Stimulated activated CD4-positive, alpha-beta T cell treated with anti-CD3 and anti-CD28 coated beads, Interleukin-15, amount 100 ng/mL, for 48 hours (primary cell): ENCODE measurements at places on chromosomes 2 and 18.

GRCh38 chr2:171762879-171763573 is 75.8 kb downstream of the DYNC1I2 start:
- no peak for DNase-seq

GRCh38 chr18:57627488-57627887 is 5.9 kb upstream of the NARS1 start:
- DNase-seq, result no peak

- DNase-seq, result no peak
Measured at GRCh38 chr2:88481691-88482336, 29.3 kb upstream of the FOXI3 start.

- no peak for DNase-seq
Measured at GRCh38 chr2:217802266-217802665, 200.5 kb downstream of the TNS1 start.

DNA sequence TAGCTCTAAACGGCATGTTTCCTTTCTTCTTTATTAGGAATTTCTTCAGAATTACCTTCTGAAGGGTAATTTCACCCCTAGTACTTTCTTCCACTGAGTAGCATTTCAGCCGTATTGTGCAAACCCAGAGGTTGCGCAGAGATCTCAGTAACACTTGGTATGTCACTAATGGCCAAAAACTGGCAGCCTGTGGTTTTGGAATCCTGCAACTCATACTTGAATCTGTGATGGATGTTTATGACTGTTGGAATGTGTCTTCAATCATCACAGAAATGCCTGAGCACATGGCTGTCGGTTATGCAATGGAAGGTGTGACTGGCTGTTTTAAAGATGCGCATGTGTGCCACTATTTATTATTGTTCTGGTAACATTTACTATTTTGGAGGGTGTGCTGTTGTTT is 100.0 kb downstream of the COLEC12 start:
- no peak for DNase-seq

DNA sequence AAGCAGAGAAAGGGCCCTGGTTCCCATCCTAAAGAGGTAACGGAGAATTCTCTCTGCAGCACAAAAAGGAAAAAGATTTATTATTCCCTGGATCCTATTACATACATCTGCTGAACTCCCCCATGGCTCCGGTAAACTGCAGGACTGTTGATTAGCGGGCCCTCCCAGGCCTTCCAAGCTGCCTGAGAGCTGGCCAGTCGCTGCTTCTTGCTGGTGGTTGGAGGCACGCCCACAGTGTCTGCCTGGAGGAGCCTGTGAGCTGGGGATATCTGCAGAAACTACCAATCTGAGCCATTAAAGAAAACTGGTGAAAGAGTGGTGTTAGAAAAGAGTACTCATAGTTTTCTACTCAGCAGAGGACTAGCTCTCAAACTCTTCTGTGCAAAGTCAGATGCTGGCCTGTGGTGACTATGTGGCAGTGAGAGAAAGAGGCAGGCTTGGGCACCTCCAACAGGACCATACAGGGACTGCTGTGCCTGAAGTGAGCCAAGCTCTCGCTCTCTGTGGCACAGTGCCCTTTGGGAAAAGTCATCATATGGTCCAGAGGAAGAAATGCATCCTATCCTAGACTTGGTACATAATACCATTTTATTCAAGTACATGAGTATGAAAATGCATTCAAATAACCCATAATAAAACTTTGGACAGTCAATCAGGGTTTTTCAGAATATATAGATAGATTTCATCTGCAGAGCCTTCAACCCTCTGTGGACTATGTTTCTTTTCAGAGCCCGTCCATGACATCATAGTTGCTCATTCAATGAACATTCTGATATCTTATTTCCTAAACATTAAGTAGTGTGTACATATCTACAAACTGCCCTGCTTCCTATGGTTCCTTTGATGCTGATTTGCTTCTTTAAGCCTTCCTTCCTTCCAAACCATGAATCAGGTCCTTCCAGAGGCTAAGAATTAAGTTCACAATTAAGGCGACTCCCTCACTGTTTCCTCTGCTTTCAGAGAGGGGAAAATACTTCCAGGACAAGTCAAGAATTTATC is 242.0 kb upstream of the LYPD1 start:
- no peak for DNase-seq

DNA sequence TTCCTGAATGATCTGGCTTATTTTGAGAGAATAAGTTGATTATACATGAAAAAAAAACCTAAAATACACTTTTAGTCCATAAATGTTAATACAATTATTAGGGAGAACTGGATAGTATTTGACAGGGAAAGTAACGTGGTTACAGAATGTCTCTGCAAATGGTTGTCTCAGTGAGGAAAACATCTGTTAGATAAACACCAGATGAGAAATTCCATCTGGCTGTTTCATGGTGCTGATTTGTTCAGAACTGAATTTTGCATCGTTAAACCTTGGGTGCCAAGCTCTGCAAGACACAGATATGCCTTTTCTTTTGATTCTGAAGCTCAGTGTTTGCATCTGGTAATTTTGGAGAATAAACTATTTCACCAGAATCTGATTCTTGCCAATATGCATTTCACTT is 90.4 kb downstream of the SCN3A start:
- no peak for DNase-seq

GRCh38 chr2:217215877-217216276 is 356.0 kb upstream of the TNP1 start:
- DNase-seq, result no peak

- DNase-seq, result no peak
Measured at GRCh38 chr2:217958884-217959225, 43.9 kb downstream of the TNS1 start.

DNA sequence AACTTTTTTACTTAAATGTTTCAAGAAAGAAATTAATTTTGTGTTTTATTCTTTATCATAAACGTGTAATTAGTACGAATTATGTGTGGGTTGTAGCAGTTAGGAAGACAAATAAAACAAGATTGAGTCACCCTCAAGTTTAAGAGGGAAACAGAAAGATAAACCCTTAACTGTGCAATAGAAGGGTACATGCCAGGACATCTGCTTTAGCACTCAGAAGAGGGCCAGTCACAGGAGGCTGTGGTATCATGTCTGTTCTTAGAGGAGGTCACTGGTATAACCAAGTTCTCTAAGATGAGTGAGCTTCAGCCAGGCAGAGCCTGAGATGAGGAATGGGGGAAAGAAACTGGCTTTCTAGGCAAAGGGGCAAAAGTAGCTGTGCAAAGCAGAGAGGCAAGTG is 42.4 kb upstream of the GRHL1 start:
- DNase-seq, result no peak

- no peak for DNase-seq
Measured at GRCh38 chr2:26347286-26347865, 787 bp upstream of the ADGRF3 start.

DNA sequence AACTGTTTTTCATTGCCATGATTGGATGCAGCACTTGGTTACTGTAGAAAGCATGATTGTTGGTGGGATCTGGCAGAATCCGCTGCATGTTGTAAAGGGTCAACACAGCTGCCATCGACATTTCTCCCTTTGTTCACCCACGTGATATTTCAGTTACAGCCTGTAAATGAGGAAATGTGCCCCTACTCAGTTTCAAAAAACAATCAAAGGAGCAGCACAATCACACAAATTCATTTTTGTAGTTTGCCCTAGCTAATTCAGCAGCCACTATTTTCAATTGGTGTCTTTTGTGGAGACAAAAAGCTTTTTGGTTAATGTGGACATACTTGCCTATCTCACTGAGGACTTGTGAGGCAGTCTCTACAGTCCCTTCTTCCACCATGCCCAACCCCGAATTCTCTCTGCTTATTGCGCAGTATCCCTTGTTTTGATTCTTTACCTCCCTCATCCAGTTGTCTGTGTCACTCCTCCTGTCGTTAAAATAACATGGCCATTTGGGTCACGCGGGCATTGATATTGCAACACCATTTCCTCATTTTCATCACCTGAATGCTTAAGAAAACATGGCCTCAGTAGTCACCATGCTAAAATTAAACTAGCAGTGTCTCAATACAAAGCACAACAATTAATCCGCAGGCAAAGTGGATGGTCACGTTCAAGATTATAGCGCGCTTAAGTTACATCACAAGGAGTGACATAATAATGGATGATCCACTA is 6.4 kb upstream of the PROC start:
- no peak for DNase-seq

DNA sequence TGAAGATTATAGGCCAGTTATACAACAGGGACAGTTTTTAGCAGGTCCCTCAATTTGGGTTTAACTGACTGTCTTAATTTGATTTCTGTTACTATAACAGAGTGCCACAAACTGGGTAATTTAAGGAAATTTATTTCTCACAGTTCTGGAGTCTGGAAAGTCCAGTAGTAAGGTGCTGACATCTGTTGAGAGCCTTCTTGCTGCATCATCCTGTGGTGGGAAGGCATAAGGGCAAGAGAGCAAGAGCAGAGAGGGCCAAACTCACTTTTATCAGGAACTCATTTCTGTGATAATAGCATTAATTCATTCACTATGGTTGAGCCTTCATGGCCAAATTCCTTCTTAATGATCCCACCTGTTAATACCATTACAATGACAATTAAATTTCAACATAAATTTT is 36.5 kb downstream of the DIS3L2 start:
- no peak for DNase-seq

GRCh38 chr18:58362829-58363271 is 266.0 kb downstream of the ALPK2 start:
- DNase-seq, result no peak

DNA sequence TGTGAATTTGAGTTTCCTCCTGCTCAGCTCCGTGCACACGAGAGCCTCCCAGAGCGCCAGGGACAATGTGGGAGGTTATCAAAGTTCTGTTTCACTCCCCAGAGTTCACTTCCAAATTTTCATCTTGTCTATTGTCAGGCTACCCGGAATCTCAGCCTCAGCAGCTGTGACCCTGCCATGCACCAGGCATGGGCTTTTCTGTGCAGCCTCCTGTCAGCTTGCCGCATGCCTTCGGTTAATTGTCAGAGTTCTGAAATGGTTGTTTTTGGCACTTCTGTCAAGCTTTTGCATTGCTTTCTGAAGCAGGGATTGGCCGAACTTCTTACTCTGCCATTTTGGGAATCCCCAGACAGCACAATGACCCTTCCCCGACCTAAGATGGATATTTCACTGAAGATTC is 60.4 kb downstream of the SH3YL1 start:
- no peak for DNase-seq

GRCh38 chr18:32454593-32454992 is 16.1 kb downstream of the GAREM1 start:
- DNase-seq, result no peak

- DNase-seq, result no peak
Measured at GRCh38 chr2:28134857-28135256, 244.3 kb downstream of the BABAM2 start.

- DNase-seq, result no peak
Measured at GRCh38 chr2:190882856-190883582, 2.4 kb downstream of the GLS start.

DNA sequence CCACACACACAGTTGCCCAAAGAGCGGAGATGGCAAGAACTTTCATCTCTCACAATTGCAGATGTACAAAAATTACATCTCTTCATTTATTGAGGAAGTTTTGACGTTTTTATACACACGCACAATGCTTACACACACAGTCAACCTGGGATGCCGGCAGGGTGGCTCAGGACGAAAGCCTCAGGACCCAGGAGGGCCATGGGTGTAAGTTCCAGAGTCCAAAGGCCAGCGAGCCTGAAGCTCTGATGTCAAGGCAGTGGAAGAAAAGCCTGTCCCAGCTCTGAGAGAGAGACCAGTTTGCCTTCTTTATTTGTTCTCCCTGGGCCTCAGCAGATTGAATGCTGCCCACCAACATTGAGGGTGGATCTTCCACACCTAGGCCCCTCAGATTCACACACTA is 10.1 kb downstream of the AMER3 start:
- DNase-seq, result no peak

- DNase-seq, result no peak
Measured at GRCh38 chr2:109084341-109084740, 44.7 kb upstream of the SH3RF3 start.

GRCh38 chr2:37378411-37378810 is 34.0 kb downstream of the QPCT start:
- no peak for DNase-seq

DNA sequence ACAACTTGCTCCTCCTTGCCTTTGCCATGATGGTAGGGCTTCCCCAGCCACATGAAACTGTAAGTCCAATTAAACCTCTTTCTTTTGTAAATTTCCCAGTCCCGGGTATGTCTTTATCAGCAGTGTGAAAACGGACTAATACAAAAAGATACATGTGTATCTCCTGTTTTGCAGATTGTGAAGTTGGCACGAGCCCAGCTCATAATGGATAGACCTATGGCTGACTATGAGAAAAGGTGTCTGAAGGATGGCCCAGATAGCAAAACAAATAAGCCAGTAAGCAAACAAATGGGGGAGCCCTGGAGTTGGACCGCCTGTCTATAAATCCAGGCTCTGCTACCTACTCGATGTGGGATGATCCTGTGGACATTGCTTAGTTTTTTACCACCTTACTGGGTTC is 15.5 kb upstream of the PRKCE start:
- DNase-seq, result no peak

GRCh38 chr2:68837861-68838341 is 33.3 kb downstream of the BMP10 start:
- DNase-seq, result no peak
